ENCODE measurements at places on chromosomes 7 and 10.

- DNase-seq: no peak
These were observed 125.3 kb downstream of the CHN2 start for GRCh38 chr7:29319719-29320521.

DNA sequence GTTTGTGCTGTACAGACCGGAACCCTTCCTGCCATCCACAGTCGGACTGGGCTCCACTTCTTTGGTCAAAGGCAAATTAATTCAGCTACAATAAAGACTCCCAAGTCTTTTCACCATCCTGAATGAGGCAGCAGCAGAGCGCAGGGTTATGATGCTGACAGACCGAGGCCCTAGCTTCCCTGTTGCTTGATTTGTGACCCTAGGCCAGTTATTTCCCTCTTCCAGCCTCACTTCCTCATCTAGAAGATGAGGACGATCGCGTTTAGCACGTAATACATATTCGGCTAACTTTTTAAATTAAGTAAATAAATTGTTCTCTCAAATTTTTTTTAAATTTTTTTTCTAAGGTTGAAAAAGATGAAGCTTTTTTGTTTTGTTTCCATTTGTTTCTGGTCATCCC lies 18.1 kb downstream of the ADRB1 start:
- no peak for DNase-seq

DNA sequence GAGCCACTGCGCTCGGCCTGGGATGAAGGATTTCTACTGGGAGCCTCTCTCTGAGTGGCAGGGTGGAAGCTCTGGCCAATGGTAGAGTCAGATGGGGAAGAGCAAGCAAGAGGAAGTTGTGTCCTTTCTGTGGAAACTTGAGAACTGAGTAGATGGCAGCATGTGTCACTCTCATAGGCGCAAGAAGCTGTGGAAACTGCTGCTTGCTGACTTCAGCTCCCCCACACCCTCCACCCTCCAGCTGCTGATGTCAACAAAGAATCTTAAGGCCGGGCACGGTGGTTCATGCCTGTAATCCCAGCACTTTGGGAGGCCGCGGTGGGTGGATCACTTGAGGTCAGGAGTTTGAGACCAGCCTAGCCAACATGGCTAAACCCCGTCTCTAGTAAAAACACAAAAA lies 39.8 kb upstream of the SRGN start:
- DNase-seq: no peak

DNA sequence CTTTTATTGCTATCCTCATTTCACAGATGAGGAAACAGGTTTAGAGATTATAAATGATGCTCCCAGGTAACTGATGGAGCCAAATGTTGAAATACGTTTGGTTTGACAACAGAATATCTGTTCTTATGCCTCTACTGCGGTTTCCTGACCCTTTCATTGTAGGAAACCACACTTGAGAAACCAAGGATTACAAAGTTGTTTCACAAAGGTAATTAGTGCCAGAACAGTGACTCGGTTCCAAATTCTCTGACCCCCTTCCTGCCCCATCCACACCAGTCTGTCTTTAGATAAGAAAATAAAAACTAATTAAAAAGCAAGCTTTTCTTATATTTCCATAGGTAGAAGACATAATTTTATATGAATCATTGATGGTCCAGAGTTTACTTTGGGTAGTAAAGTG lies 393.7 kb upstream of the MBL2 start:
- DNase-seq: no peak

- no peak for DNase-seq
These were observed 548.3 kb downstream of the DNAJB6 start for GRCh38 chr7:157885140-157885539.

GRCh38 chr7:16615228-16615627 lies 30.3 kb downstream of the ANKMY2 start:
- DNase-seq: no peak

DNA sequence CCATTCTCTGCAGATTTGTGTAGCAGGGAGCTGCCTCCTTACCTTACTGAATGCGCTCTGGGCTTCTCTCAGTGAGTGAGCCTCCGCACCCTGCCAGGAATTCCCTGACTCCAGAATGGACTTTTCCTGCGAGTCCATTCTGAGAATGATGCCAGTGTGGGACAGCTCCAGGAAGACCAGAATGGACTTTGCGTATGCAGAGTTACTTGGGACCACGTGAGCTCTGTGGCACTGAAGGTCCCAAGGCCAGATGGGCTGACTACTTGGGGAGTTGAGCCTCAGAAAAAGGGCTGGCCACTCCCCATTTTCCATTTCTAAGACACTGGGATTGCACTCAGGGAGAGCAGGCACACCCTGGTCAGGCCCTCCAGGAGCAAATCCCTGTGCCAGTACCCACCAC lies 324.7 kb upstream of the ZMIZ1 start:
- no peak for DNase-seq

GRCh38 chr7:136940917-136941316 lies 72.5 kb downstream of the CHRM2 start:
- DNase-seq: no peak

GRCh38 chr10:2980791-2981360 lies 86.5 kb upstream of the PFKP start:
- DNase-seq: no peak

DNA sequence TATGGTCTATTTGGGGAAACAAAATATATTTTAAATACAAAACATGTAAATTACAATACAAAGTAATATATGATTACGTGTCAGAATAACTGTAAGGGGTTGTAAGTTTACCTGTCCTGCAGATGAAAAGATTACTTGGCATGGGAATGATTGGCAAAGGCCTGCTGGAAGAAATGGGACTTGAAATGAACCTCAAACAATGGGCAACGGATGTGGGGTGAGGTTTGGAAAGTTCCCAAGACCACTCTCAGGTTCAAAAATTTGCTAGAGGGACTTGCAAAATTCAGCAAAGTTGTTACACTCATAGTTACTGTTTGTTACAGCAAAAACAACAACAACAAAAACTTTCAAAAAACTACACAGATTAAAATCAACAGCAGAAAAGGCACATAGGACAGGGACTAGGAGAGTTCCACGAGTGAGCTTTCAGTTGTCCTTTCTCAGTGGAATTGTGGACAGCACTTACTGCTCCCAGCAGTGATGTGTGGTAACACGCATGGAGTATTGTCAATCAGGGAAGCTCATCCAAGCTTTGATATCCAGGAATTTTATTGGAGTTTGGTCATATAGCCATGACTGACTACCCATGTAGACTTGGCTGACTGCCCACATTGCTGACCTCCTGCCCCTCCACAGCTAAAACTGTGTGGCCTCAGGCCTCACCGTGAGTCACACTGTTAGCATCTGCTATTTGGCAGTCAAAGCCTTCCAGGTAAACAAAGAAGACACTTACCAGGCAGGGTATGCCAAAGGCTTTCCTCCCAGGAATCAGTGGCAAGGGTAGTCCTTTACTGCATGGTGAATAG lies 43.8 kb downstream of the EXOC6 start:
- DNase-seq: no peak

DNA sequence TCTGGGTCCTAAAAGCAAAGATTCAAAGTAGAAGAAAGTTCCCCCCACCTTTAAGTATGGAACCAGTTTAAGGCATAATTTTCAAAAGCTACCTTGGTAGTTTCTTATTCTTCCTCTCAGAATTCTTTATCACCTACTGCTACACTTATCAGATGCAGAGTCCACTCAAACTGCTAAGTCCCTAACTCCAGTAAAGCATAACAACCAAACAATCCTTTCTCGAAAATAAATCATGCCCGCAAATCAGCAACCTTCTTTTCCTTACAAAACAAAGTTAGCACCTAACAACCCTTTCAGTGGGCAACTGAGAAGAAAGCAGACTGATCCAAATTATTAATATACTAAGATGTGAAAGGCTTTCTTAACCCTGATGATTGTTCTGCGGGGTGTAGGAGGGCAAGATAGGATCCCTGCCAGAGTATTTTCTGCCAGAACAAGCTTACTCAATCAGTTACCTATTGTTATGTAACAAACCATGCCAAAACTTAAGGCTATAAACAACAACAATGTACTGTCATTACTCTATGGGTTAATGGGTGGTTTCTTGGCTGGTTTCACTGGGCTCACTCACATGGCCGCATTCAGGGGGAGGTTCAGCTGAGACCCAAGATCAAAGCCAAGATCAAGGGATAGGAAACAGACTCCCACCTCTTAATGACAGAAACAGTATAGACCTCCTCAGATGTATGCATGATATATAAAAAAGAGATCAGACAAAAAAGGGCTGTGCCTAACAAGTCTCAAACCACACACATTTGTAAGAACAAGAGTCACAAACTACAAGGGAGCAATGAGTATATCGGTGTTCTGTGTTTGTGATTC lies 42.0 kb downstream of the CCDC6 start:
- DNase-seq: peak; percentile 7

GRCh38 chr10:74174521-74174920 lies 23.5 kb downstream of the ADK start:
- DNase-seq: no peak

- DNase-seq: no peak
These were observed 81.4 kb downstream of the HECW1 start for GRCh38 chr7:43193893-43194292.

DNA sequence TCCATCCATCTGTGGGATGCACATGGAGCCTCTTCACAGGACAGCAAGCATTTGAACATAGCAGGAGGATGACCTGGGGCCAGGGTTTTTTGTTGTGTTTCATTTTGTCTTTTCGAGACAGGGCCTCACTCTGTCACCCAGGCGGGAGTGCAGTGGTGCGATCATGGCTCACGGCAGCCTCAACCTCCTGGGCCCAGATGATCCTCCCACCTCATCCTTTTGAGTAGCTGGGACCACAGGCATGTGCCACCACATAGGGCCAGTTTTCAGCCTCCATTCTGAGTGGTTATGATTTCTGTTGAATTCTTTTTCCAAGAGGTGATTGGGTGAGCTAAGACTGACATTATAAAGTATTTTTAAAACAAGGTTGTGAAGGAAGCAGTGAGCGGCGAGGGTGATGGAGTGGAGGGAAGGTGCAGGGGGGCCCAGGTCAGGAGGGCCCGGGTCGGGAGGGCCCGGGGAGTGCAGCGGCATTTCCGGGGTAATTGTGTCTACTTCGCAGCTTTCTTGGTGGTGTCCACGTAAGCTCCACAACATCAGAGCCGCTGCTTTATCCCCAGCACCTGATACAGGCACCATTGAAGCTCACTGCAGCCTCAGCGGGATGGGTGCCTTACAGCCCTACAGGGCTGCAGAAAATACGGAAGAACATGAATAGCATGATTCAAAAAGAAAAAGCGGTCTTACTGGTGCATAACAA lies 12.0 kb upstream of the LARP4B start:
- DNase-seq: no peak

DNA sequence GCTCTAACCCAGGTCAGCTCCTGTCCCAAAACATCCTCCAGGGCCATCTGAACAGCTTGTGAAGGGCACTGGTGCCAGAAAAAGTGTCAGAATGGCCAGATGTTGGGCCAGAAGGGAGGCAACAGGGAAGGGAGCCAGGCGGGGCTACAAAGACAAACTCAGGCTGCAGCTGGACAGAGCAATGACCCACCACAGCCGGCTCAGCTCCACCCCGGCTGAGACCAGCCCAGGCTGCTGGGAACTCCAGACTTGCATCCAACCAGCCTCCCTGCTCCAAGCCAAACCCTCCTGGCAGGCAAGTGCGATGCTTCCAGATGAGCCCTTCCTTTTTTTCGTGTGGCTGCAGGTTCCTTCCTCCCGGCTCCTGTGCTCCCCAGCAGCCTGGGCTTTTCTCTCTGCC lies 466.9 kb downstream of the PTPRN2 start:
- DNase-seq: no peak

DNA sequence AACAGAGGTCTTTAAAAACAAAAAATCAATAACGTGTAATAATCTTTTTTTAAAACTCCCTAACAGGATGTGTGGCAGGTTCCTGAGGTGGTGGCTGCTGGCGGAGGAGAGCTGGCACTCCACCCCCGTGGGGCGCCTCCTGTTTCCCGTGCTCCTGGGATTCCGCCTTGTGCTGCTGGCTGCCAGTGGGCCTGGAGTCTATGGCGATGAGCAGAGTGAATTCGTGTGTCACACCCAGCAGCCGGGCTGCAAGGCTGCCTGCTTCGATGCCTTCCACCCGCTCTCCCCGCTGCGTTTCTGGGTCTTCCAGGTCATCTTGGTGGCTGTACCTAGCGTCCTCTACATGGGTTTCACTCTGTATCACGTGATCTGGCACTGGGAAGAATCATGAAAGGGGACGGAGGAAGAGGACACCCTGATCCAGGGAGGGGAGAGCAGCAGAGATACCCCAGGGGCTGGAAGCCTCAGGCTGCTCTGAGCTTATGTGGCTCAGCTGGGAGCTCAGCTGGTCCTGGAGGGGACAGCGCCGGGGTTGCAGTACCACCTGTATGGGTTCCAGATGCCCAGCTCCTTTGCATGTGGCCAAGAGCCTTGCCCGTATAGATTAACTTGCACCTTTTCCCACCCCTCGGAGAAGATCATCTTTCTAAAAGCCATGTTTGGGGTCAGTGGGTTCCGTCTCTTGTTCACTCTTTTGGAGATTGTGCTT lies 16.7 kb upstream of the AZGP1 start:
- DNase-seq: no peak

- peak; percentile 21 for DNase-seq
These were observed 6.6 kb downstream of the DMBT1 start for GRCh38 chr10:122567056-122567660.

DNA sequence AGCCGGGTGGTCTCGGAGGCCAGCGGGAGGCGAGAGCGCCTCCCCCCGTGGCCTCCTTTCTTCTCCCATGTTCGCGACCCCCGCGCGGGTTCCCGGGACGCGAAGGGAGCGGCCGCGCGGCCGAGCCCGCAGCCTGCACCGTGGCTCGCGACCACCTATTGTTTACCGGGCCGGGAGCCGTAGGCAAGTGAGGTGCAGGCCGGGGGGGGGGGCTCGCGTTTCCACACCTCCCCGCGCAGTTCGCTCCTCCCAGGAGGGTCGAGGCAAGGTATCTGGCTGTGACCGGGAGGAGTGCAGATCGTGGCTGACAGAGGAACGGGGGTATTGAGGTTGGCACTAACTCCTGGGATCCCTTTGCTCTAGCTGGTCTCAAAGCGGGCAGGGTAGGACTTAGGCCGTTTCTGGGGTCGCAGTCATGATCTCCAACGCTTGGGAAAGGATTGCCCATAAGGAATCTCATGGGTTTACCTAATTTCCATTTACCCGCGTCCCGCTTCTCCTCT lies 734 bp downstream of the PTPN12 start:
- DNase-seq: no peak

- DNase-seq: no peak
These were observed 101.2 kb upstream of the MGMT start for GRCh38 chr10:129365767-129366402.

DNA sequence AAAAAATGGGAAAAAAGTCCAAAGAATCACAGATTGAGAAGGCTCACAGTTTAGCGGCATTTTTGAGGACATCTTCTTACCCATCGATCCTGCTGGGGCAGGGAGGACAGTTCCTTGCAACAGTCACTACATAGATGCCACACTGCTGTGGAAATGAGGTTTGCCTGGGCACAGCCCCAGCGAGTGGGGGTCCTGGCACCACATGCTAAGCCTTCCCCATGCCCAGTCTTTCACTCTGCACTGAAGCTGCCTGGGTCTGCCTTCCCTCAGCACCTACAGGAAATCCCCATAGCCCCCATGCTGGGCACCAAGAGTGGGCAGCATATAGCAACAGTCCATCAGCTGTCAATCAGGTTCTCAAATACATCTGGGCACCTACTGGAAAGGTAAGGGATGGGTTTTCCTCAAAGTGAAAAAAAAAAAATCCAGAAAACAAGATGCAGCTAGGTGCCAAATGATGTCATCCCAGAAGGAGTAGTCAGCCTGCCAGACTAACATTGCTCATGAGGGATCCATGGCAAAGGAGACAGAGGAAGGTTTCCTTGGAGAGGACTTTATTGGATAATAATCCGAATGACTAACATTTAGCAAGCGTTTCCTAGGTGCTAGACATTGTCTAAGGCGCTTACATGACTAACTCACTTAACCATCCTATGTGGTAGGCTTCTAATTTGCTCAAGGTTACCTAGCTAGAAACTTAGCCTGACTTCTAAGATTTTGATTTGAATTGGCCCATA lies 125.7 kb upstream of the CXCL12 start:
- DNase-seq: no peak

GRCh38 chr7:28981161-28981465 lies 23.0 kb upstream of the TRIL start:
- DNase-seq: no peak
